Progenitor cell of endocrine pancreas (in vitro differentiated cells): ENCODE measurements at places on chromosomes 6 and 20.

- peaks cover 42% of the 10 kb centered on the region for H3K27me3 ChIP-seq
- no peak overlapping the region for H3K4me3 ChIP-seq
Measured at GRCh38 chr6:168496139-168496996, 55.4 kb downstream of the SMOC2 start.

DNA sequence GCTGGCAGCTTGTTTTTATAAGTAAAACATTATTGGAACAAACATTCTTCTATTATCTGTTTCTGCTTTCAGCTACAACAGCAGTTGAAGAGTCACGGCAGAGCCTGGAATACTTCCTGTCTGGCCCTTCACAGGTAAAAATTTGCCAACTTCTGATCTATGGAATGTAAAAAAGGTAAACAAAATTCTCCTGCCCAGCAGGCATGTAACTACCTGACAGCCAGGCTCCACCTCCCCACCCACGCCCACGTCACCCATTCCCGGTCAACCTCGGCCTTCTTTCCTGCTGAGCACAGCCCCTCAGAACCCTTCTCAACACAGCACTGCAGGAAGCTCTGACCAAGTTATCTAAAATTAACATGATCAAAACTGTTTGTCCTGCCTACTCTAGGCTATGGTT lies 166.0 kb downstream of the DLL1 start:
- no peak for DNase-seq
- H3K4me1 ChIP-seq = peaks cover 4% of the 10 kb centered on the region
- peaks cover 1% of the 10 kb centered on the region for H3K36me3 ChIP-seq
- H3K27me3 ChIP-seq = no peaks in the 10 kb centered on the region

DNA sequence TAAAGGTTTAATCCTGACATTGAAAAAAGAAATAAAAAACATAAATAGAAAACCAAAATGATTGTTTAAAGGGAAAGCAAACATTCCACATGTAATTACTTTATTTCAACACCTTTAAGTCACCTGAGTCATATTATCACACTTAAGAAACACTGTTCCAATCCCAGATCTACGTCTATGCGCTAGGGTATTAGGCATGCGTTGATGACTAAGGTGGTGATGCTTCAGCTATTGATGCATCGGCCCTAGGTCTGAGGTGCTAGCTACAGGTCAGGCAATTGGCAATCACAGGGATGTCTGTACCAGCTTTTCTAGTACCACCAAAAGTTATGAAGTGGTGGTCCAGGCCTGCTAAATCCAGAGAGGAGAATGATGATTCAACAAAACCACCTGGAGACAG lies 97.7 kb upstream of the BCLAF1 start:
- peaks cover 23% of the 10 kb centered on the region for H3K36me3 ChIP-seq
- no peaks in the 10 kb centered on the region for H3K27me3 ChIP-seq
- no peak overlapping the region for H3K4me3 ChIP-seq
- no peak for DNase-seq
- peaks cover 19% of the 10 kb centered on the region for H3K4me1 ChIP-seq

DNA sequence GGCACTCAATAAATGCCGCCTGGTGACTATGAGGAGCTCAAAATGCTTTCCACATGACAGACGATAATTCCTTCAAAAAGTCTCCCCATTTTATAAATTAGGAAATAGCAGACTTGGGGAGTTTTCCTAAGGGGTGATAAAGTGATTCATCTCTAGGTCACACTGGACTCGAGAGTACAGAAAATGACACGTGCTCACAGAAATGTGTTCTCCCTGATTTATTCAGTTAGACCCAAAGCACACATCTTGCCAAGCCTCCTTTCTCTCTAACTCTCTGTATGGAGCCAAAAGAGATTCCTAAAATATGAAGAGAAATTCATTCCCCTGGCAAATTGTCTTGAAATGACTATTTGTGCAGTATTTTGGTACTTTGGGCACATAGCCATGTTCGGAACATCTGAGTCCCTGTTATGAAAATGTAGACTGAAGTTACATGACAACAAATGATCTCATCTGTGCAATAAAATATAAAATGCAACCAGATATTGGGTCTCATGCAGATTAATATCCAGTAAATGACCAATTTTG lies 381.1 kb downstream of the TFAP2B start:
- no peak overlapping the region for H3K4me3 ChIP-seq
- H3K36me3 ChIP-seq = no peaks in the 10 kb centered on the region
- H3K27ac ChIP-seq = no peak overlapping the region
- DNase-seq = no peak
- H3K4me1 ChIP-seq = no peaks in the 10 kb centered on the region

DNA sequence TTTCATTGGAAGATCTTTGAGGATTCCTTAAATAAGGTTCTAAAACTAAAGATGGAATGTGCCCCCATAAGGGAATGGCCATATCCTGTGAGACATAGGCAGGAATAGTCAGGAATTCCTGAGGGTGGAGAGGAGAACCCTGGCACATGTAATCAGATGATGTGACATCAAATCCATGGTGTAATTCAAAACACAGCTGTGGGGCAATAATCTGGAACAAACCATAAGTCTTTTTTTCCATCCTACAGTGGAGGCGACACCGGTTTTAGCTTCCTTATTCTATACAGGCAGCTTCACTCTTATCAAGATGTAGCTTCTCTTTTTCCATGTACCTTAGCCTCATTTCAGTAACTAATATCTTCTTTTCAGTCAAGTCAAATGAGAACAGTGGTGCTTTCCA lies 133.6 kb upstream of the CITED2 start:
- DNase-seq = no peak
- H3K36me3 ChIP-seq = no peaks in the 10 kb centered on the region
- H3K4me3 ChIP-seq = no peak overlapping the region
- no peaks in the 10 kb centered on the region for H3K27me3 ChIP-seq
- H3K4me1 ChIP-seq = no peaks in the 10 kb centered on the region

GRCh38 chr6:93419304-93420162 lies at the start of gene EPHA7:
Gene EPHA7, minus strand, starts transcription at chr6:93419559. Its CDS starts 218 bp downstream, at chr6:93419341.
- peaks cover 20% of the 10 kb centered on the region for H3K27me3 ChIP-seq
- H3K4me3 ChIP-seq = peak within 1 kb of the TSS; percentile 90
- no peaks in the 10 kb centered on the region for H3K36me3 ChIP-seq
- peak; percentile 97 for DNase-seq
- peak within 1 kb of the TSS; percentile 94 for H3K27ac ChIP-seq
- H3K4me1 ChIP-seq = peaks cover 11% of the 10 kb centered on the region

DNA sequence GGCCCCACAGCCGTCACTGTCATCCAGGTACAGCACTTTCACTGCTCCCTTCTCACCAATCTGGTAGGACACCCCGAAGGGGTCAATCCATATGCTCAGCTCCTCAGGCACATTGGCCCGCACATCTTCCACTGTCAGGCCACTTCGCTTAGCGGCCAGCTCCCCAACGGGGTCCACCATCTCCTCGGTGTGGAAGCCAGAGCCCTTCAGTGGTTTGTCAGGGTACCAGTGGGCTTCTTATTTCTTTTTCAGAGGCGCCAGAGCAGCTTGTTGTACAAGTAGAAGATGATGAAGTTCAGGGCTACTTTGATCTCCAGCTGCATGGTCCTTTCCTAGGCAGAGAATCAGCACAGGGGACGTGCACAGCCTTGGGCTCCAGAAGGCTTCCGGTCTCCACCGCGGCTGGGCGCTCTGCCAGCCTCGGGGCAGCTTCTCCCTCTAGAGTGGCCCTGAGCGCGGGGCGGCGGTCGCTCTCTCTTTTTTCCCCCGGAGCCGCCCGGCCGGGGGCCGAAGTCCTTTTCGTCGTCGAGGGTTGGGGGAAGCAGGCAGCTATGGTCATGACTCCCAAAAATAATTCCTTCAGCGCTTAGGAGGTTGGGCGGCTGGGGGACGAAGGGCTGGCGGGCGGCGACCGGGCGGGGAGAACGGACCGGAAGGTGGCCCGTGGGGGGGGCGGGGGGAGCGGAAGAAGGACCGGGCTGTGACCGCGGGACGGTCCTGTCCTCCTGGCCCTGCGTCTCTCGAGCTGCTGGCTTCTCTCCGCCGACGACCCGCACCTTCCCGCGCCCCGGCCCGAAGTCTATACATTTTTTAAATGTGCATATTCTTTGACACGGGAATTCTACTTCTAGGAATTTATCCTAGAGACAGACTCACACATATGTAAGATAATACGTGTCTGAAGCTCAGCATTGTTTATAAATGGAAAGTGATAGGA lies 6.5 kb upstream of the ZSCAN9 start:
- no peak for DNase-seq
- H3K27me3 ChIP-seq = peaks cover 55% of the 10 kb centered on the region
- H3K36me3 ChIP-seq = no peaks in the 10 kb centered on the region
- peak overlapping the region; percentile 16 for H3K27ac ChIP-seq
- H3K4me3 ChIP-seq = peak overlapping the region; percentile 77

GRCh38 chr20:2806351-2806701 lies 5.9 kb upstream of the CPXM1 start:
- no peak overlapping the region for H3K27ac ChIP-seq
- peaks cover 60% of the 10 kb centered on the region for H3K27me3 ChIP-seq
- DNase-seq = no peak
- H3K4me3 ChIP-seq = no peak overlapping the region
- peaks cover 3% of the 10 kb centered on the region for H3K4me1 ChIP-seq

- H3K27me3 ChIP-seq = peaks cover 11% of the 10 kb centered on the region
- peaks cover 6% of the 10 kb centered on the region for H3K4me1 ChIP-seq
- no peak for DNase-seq
- no peaks in the 10 kb centered on the region for H3K36me3 ChIP-seq
- H3K4me3 ChIP-seq = no peak overlapping the region
Measured at GRCh38 chr6:36019167-36019566, 5.3 kb downstream of the SLC26A8 start.

DNA sequence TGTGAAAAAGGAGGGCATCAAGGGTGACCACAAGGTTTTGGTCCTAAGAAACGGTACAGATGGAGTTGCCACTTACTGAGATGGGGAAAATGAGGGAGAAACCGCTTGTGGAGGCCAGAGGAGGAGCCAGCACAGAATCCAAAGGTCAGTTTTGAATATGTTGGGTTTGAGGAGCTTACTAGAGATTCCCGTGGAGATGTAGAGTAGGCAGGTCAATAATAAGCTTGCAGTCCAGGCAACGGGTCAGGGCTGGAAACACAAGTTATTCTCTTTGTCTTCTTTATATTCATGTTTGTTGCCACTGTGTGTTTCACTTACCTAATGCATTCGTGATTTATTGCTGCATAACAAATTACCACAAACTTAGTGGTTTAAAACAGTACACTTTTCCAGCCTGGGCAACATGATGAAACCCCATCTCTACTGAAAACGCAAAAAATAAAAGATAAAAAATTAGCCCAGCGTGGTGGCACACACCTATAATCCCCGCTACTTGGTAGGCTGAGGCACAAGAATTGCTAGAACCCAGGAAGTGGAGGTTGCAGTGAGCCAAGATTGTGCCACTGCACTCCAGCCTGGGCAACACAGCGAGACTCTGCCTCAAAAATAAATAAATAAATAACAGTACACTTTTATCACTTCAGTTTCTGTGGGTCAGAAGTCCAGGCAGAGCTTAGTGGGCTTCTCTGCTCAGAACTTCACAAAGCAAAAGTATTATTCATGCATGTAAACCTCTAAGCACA lies 2.7 kb upstream of the BTN3A2 start:
- peaks cover 7% of the 10 kb centered on the region for H3K4me1 ChIP-seq
- no peak for DNase-seq
- H3K4me3 ChIP-seq = no peak overlapping the region
- no peaks in the 10 kb centered on the region for H3K27me3 ChIP-seq
- no peaks in the 10 kb centered on the region for H3K36me3 ChIP-seq
